Nasal cavity respiratory epithelium epithelial cell of viscerocranial mucosa (primary cell): ENCODE measurements at places on chromosomes 6 and 20. TPM values are rescaled to one million over a fixed set of nuclear protein-coding genes. Genes with fewer than 3 reads are reported as not detected.

Gene NKX2-4
- total RNA-seq, result not detected in 2 replicates

Gene TFAP2D
- total RNA-seq, result not detected in 2 replicates

Gene DACT2
- 0.34 and 1.1 TPM in 2 replicates for total RNA-seq

Gene DNAJC5
- total RNA-seq, result 93.3 and 143 TPM in 2 replicates

Gene DOK5
- total RNA-seq, result not detected in 2 replicates

Gene PARD6B
- total RNA-seq, result 14.8 and 19.1 TPM in 2 replicates

Gene BPI
- not detected in 2 replicates for total RNA-seq

Gene RMND1
- total RNA-seq, result 28.8 and 45.5 TPM in 2 replicates

Gene PRDM1
- 14.9 and 17.1 TPM in 2 replicates for total RNA-seq

Gene PNISR
- 38.6 and 61.2 TPM in 2 replicates for total RNA-seq

Gene SLC17A1
- total RNA-seq, result not detected in 2 replicates

Gene CDH26
- total RNA-seq, result 1.4 and 3.1 TPM in 2 replicates

Gene SUMO4
- 0.68 and 1.9 TPM in 2 replicates for total RNA-seq

Gene TNFRSF21
- 40.7 and 138 TPM in 2 replicates for total RNA-seq
